ENCODE measurements at places on chromosomes 2 and 18.

GRCh38 chr18:46756025-46756558, 761 bp downstream of the ST8SIA5 start:
- DNase-seq: no peak

DNA sequence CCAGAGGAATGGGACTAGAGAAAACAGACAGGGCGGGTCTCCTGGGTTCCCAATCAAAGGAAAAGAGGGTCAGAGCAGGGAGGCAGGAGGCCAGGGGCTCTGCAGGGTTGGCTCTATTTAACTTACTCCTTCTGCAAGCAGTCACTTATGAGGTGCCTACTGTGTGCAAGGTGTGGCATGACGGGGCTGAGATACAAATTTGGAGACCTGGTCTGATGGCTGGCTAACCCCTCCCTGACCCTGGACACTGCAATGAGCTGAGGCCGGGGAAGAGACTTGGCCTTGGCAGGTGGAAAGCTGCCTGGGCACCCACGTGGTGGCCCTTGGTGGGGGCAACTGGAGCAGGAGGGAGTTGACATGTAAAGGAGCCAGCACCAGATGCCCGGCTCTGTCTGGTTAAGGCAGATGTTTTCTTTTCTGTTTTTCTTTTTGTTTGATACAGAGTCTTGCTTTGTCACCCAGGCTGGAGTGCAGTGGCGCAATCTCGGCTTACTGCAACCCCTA, 148.5 kb upstream of the GATA6 start:
- no peak for DNase-seq

GRCh38 chr18:53360501-53361443, 863.7 kb downstream of the MBD2 start:
- DNase-seq: no peak

GRCh38 chr2:200383380-200384110, 77.1 kb downstream of the SPATS2L start:
- no peak for DNase-seq

- DNase-seq: no peak
Observed at GRCh38 chr2:85710687-85711577, 16.8 kb downstream of the GNLY start.

DNA sequence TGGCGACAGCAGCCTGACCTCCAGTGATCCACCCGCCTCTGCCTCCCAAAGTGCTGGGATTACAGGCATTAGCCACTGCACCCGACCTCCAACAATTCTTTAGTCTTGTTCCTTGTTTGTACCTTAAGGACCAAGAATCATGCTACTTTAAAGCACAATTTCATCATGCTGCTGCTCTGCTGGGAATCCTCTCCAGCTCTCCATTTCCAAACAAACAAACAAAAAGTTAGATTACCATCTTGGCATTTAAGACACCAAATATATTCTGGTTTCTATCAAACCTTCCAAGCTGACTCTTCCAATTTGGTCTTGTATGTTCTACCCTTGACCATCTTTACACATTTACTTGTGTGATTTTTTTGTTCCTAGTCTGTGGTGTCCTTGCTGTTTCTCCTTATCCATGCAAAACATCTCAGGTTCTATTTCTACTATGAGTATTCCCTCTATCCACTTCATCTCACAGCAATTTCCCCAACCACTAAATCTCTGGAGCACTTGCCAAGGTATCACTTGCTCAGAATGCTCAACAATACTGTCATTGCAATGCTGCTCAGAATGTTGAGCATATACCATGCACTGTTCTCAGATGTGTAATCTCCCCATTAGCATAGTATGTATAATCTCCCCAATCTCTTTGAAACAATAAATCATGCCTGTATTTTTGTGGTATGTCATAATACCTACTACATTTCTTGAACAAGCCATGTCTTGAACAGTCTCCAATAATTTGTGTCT, 73.2 kb upstream of the GALNT5 start:
- no peak for DNase-seq

DNA sequence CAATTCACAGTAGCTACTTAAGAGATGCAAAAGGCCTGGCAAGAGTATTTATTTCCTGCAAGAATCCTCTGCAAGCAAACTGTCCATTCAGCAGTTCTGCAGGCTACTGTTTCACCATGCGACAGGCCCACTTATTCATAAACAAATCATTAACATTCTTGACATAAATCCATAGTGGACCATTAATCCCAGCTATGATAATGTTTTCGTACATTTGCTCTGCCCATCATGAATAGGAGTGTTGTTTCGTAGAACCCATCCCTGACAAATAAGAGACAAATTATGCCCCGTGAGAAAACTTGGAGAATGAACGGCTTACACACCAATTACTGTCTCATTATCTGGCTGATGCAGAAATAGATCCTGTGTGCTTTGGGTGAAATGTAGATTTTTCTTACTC, 65.4 kb downstream of the PID1 start:
- no peak for DNase-seq

- DNase-seq: no peak
Observed at GRCh38 chr2:142853912-142854311, 23.6 kb upstream of the KYNU start.

GRCh38 chr2:120818441-120818920, 82.8 kb downstream of the GLI2 start:
- DNase-seq: no peak

DNA sequence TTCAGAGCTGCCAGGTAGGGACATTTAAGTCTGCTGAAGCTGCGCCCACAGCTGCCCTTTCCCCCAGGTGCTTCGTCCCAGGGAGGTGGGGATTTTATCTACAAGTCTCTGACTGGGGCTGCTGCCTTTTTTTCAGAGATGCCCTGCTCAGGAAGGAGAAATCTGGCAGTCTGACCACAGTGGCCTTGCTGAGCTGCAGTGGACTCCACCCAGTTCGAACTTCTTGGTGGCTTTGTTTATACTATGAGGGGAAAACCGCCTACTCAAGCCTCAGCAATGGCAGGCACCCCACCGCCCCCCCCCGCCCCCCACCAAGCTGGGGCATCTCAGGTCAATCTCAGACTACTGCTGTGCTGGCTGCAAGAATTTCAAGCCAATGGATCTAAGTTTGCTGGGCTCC, 458.1 kb upstream of the RAB12 start:
- DNase-seq: no peak

- no peak for DNase-seq
Observed at GRCh38 chr2:210480079-210480478, 3.5 kb upstream of the LANCL1 start.

- no peak for DNase-seq
Observed at GRCh38 chr18:24632158-24632988, 171.9 kb downstream of the HRH4 start.

GRCh38 chr2:216018709-216019108, 5.4 kb upstream of the MREG start:
- DNase-seq: no peak

- no peak for DNase-seq
Observed at GRCh38 chr2:29155578-29155977, 40.4 kb downstream of the CLIP4 start.

DNA sequence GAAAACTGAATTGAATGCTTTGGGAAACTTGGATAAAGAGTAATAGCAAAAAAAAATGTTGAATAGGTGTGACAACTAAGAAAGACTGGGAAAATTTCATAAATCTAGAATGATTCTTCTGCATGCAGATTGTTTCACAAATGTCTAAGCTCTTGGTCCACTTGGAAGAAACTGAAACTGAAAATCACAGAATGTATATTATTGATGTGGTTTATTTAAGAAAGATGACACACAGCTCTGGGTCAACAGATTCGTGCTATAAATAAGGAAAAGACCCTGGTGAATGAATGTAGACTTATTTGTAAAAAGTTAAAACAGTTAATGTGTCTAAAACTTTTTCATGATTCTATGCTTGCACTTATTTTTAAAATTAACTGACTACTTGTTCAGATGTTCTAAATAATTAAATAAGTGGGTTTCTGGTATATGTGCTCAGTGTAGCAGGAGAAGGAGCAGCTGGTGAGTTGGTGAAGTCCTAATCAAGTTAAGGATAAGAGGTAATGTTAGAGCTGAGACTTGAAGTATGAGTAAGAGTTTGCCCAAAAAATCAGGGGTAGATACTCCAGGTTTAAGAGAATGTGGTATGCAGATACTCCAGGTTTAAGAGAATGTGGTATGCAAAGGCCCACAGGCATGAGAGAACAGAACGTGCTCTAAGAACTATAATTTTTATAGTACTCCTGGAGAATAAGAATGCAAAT, 24.5 kb downstream of the UGP2 start:
- DNase-seq: no peak

DNA sequence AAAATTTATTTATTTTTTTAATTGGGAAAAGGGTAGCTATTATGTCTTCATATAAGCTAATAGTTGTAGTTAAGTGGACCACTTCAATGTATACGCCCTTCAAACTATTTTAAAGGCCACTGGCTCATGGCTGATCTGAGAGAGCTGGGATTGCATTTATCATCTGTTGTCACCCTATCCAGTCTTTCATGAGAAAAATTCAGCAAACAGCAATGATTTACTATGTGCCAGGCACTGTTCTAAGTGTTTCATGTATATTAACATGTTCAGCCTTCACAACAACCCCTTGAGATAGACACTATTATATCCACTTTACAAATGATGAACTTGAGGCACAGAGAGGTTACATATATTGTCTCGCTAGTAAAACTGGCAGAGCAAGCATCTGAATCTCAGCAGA, 66.1 kb upstream of the ZNF397 start:
- DNase-seq: no peak

- DNase-seq: no peak
Observed at GRCh38 chr2:42838133-42838532, 45.8 kb upstream of the HAAO start.

- DNase-seq: no peak
Observed at GRCh38 chr2:216188559-216188850, 79.4 kb downstream of the XRCC5 start.

DNA sequence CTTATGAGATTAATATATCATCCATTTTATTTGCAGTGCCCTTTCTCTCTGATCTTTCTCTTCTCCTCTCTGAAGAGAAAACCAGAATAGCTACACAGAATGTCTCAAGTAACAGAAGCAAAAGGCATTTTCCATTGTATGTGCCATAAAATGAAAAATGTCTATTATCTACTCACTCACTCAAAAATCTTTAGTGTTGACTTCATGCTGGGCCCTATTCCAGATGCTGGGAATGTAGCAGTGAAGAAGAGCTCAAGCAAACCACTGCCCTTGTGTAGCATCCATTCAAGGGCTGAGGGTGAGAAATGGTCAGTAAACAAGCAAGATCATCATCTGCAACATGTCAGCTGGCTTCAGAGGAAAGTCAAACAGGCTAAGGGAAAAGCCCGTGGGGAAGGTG, 427.7 kb downstream of the METTL4 start:
- DNase-seq: no peak

DNA sequence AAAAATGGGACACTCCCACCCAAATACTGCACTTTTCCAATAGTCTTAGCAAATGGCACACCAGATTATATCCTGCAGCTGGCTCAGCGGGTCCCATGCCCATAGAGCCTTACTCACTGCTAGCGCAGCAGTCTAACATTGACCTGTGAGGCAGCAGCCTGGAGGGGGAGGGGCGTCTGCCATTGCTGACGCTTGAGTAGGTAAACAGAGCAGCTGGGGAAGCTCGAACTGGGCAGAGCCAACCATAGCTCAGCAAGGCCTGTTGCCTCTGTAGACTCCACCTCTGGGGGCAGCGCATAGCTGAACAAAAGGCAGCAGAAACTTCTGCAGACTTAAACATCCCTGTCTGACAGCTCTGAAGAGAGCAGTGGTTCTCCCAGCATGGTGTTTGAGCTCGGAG, 110.4 kb downstream of the CTIF start:
- no peak for DNase-seq

DNA sequence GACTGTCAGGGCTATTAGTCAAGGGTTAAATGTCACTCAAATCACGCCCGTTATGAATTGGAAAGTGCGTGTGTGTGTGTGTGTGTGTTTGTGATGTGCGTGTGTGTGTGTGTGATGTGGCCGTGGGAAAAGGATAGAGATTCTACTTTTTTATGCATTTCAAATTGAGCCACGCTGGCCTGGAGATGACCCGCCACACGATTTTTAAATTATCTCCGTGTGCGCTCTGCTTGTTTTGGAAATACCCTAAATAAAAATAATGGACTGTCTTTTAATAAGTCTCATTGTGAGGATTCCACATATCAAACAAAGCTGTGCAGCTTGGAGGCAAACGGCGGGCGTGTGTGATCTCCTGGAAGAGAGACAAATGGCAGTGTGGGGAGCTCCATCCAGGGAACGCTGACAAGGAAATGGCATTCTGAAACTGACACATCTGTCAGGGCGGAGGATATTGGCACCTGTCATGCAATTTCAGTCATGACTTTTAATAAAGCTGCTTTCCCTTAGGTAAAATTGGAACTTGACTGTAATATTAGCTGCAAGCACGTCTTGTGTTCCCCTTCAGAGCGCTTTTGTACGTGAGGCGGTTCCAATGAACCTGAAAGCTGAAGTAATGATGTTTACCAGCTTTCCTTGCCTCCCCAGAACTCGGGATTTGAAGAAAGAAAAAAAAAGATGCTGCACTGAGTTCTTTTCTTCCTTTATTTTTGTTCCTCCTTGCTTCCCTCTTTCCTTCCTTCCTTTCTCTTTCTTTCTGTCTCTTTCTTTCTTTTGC, 381.8 kb upstream of the SMIM21 start:
- DNase-seq: no peak

DNA sequence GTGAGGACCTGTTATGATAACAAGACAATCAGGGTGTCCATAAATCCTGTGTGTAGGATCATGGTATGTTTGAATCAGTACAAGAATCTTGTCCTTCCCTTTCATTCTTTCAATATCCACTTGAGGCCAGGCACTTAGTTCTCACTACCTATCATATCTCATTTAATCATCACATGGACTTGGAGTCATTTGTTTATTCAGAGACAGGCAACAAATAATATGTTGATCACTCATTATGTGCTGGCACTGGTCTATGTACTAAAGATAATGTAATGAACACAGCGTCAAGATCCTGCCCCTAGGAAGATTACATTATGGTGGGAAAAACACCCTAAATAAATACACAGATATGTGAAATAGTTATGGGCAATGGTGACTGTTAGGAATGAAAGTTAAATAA, 342.6 kb downstream of the LPIN1 start:
- DNase-seq: no peak

DNA sequence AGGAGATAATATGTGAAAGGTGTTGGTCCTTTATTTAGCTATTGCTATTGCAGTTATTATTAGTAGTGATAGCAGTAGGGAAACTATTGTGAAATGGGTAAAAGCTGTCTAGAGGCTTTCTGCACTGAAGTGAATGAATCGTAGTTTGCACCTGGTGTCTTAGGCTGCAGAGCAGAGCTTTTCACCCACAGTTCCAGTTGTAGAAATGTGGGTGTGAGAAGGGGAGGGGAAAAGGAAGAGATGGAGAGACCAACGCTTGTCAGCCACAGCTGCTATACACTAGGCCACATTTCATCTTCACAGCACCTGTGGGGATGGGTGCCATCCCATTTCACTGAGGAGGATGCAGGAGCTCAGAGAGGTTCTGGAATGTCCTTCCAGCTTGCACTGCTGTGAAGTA, 50.0 kb downstream of the TRPM8 start:
- no peak for DNase-seq

- no peak for DNase-seq
Observed at GRCh38 chr2:7844414-7844965, 837.4 kb upstream of the ID2 start.

- DNase-seq: no peak
Observed at GRCh38 chr2:187468262-187468661, 20.2 kb upstream of the CALCRL start.
